CD4-positive, alpha-beta T cell treated with Interleukin-4 for 4 hours (primary cell): ENCODE measurements at places on chromosomes 13 and 19.

GRCh38 chr19:9323557-9323918, 441 bp upstream of the ZNF559 start:
- peak; percentile 70 for DNase-seq

GRCh38 chr19:56144376-56144775, 3.3 kb downstream of the ZNF444 start:
- no peak for DNase-seq

DNA sequence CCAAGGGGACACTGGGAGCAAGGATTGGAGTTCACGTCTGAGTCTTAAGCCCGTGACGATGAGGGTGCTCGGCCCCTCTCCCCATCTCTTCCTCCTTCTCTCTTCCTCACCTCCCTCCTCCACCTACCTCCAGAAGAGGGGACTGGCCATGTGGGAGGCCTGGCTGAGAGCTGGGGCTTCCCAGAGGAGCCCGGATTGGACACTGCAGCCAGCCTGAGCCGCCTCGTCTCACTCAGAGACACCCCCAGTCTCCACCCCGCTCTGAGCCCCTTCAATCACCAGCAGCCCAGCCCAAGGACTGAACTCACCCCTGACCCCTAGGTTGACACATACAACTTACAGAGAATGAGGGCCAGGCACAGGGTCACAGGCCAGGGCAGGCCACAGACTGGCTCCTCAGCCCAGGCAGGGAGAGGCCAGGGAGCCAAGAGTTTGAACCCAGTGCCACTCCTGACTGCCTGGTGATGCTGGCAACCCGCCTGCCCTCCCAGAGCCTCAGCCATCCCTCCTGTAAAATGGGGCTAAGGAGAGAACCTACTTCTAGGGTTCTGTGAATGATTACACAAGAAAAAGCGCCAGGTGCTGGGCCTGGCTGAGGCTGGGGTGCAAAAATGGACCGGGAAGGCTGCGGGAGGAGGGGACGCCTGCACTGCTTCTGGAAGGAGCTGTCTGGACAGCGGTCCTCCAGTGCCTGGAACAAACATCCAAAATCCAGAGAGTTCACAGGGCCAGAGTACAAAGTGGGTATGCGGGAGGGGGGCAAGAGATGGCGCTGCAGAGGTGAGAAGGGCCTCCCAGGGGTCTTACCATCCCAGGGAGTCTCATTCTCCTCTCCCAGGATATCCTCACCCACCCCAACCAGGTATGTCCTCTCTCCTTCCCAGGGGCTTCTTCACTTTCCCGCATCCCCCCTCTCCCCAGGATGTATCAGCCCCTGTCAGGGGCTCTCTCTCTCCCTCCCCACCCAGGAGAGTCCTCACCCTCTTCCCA, 1.1 kb downstream of the CD79A start:
- no peak for DNase-seq

GRCh38 chr13:44920013-44920412, 69.3 kb downstream of the NUFIP1 start:
- DNase-seq: no peak

GRCh38 chr13:102484329-102484728, 82.5 kb upstream of the FGF14 start:
- no peak for DNase-seq

DNA sequence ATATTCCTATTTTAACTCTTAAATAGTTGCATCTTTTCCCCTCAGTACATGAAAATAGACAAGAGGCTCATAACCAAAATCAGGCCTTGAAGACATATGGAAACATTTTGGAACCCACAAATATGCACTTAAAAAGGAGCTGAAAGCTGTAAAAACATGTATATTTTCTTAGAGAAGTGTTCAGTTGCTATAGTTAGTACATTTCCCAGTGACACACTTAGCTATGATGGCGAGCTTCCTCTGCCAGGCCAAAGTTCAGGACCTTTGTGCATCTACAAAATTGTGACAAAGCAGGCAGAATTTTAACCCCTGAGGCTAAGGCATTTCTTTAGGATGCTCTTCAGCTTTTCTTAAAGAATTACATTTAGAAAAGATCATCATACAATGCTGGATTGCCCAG, 54.5 kb downstream of the RCBTB2 start:
- no peak for DNase-seq

GRCh38 chr19:5292453-5292821, 48.2 kb downstream of the PTPRS start:
- peak; percentile 2 for DNase-seq

- no peak for DNase-seq
These were observed 35.8 kb upstream of the MEDAG start for GRCh38 chr13:30870049-30870884.

GRCh38 chr19:42114412-42114811, 17.8 kb downstream of the POU2F2 start:
- no peak for DNase-seq

DNA sequence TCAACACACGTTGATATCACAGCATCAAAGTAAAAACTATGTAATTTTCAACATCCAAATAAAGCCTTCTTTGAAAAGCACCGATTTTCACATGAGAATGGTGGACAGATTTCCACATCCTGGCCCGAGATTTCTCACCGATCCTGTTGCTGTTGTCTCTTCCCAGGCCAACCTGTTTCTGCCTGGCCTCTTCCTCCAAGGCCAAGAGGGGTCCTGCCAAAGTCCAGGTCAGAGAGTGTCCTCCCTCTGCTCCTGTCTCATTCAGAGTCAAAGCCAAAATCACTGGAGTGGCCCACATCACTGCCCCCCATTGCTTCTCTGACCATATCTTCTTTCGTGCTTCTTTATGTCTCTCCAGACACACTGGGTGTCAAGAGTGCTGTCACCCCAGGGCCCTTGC, 49.5 kb downstream of the CHST8 start:
- no peak for DNase-seq

- DNase-seq: no peak
These were observed 14.3 kb upstream of the ZNF667 start for GRCh38 chr19:56491399-56491798.

GRCh38 chr13:67070306-67070705, 159.8 kb downstream of the PCDH9 start:
- no peak for DNase-seq

DNA sequence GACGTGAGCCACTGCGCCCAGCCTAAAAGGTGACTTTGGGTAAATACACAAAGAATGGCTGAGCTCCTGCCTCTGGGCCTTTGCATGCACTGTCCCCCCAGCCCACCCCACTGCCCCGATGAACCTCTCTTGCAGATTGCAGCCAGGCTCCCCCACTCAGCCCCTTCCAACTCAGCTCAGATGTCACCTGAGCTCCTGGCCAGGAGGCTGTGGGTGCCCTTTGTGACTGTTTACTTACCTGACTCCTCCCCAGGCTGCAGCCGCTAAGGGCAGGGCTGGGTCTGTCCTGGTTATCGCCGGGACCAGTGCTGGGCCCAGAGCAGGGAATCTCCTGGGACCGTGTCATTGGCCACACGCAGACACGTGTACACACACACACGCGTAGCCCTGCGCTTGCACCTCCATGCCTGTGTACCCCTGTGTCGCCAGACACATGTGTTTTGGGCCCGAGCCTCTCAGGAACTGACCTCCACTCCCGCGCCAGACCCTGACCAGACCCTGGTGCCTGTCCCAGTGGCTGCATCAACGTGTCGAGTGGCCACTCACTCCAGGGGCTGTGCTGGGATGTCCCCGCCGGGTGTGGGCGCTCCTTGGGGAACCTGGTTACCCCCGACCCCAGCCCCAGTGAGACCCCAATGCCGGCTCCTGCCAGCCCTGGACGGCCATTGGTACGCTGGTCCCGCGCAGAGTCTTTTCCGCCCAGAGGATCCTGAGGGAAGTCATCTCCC, 18.7 kb downstream of the EFNA2 start:
- DNase-seq: no peak

DNA sequence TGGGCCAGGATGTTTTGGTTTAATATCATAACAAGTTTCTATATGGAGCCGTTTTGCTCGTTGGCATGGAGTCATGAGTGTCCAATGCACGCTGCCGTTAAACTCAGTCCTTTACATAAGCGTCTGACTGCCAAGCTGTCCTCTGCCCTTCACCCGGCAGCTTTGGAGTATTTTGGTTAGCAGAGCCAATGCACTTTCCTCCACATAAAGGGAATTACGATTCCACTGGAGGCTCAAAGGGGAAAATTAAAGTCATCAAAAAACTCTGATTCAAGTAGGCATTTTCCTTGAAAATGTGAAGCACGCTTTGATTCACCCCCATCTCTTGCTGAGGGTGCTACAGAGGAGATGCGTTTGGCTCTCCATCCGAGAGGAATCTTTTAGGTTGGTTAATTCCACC, 144.4 kb upstream of the ARGLU1 start:
- DNase-seq: no peak
